CD4-positive, alpha-beta T cell treated with Interleukin-6 at 100 ng/mL for 8 hours (primary cell): ENCODE measurements at places on chromosomes 1 and 21.

GRCh38 chr1:99239690-99240089 lies 24.6 kb upstream of the PLPPR4 start:
- no peak for DNase-seq

- no peak for DNase-seq
Observed at GRCh38 chr1:157773493-157774350, 3.2 kb downstream of the FCRL2 start.

DNA sequence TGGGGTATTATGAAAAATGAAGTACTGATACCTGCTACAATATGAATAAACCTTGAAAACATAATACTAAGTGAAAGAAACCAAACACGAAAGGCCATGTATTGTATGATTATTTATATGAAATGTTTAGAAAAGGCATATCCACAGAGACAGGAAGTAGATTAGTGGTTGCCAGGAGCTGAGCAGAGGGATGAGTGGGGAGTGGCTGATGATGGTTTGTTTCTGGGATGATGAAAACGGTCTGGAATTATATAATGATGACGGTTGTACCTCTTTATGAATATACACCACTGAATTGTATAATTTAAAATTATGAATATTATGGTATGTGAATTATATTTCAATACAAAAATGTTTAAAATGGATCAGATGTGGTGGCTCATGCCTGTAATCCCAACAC lies 63.8 kb upstream of the MPC2 start:
- DNase-seq = no peak

GRCh38 chr1:40067023-40067422 lies 26.5 kb downstream of the CAP1 start:
- DNase-seq = no peak

GRCh38 chr1:170623171-170623570 lies 40.8 kb upstream of the PRRX1 start:
- DNase-seq = no peak

GRCh38 chr21:18023157-18023556 lies 204.0 kb upstream of the C21orf91 start:
- no peak for DNase-seq

DNA sequence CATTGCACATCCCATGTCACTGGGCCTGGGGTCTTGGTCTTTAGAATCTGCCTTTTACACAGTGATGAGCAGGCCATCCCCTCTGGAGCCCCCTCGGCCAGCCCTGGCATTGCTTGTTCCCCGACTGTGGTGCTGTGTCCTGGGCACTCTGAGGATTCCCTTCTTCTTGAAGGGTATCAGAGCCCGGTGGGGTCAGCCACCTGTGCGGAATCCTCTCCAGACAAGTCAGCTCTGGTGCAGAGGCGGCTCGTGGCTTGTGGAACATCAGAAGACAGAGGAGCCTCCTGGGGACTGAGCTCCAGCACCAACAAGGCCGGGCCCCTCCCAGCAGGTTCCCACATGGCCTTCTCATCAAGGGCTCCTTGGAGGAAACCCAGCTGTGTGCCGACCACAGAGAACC lies 57.9 kb upstream of the AJAP1 start:
- no peak for DNase-seq

- no peak for DNase-seq
Observed at GRCh38 chr1:24894002-24894401, 36.1 kb downstream of the RUNX3 start.

DNA sequence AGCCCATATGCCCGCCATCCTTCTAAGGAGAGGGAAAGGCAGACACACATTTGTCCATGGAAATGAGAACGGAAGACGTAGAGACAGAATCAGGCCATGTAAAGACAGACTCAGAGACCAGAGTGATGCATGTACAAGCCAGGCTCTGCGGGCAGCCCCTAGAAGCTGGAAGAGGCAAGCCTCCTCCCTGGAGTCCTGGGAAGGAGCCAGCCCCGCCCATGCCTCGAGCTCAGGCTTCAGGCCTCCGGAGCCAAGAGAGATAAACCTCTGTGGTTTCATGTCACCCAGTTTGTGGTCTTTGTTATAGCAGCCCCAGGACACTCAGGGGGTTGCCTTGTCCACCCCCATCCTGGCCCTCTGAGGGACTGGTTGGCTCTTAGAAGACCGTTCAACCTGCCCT lies 11.6 kb downstream of the PDE9A start:
- no peak for DNase-seq

DNA sequence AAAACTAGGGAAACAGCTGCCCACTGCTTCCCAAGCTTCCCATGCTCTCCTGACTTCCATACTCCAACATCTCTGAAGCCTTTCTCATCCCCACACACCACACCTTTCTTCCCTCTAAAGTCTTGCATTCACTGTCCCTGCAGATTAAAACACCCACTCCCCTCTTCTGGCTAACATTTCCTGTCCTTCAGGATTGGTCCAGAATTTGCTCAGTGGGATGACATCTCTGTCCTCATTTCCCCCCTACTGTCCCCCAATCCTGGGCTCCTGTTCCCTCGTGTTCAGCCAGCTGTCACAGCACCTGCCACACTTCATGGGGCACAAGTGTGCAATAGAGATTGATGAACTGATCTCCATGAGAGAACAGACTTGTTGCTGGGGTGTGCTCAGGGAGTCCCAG lies 82.7 kb downstream of the KCND3 start:
- no peak for DNase-seq
